ENCODE measurements at places on chromosomes 2 and 18.

GRCh38 chr2:170845343-170845742, 28.7 kb downstream of the GAD1 start:
- DNase-seq, result no peak

GRCh38 chr2:222837643-222838056, 23.2 kb upstream of the ACSL3 start:
- no peak for DNase-seq

DNA sequence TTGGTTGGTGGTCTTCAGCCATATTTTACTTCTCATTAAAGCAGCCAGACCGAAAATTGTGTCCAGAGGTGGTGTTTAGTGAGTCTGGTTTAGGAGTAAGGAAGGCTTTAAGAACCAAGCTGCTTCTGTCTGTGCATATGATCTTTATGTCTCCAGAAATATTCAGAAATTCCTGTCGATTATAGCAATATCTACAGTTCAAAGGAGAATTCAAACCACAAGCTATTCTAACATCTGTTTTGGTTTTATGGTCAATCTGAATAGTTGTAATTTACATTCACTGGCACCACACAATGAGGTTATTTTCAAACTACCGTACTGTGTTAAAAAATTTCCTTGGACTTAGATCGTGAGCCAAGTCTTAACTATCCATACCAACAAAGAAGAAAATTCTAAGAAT, 11.3 kb downstream of the UPP2 start:
- no peak for DNase-seq

DNA sequence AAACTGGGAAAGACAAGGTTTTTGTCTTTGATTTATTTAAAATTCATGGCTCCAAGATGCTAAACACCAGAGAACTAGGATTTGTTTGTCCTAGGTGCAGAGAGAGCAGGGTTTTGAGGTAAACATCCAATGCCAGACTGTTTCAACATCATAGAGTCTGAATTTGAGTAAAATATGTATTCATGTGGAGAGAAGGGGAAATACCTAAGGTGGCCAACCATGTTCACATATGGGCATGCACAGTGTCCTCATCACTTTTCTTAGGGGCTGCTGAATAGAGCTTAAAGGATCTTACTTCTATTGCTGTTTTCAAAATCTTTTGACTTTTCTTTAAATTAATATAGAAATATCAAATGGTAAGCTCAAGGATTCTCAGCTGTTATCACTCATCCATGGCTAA, 287.0 kb upstream of the CCDC68 start:
- no peak for DNase-seq

DNA sequence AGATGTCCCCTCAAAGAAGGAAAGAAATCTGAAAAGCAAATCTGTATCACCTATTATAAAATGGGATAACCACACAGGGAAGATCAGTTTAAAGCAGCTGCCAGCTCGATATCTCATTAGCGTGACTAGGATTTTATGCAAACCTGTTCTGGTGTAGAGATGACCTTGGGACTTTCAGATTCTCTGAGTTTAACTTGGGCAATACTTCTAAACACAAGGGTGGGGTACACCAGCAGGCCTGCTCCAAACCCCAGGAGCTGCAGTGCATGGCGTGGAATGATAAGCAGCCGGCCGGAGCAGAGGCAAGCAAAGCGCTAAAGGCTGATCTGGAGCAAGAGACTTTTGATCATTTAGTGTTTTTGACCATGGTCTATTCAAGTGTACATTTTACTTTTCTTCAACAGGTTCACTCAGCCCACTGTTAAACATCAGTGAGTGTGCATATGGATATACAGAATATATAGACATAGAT, 4.7 kb downstream of the SERTAD2 start:
- no peak for DNase-seq

- DNase-seq, result no peak
Observed at GRCh38 chr2:239166201-239166834, 234.5 kb downstream of the HDAC4 start.

DNA sequence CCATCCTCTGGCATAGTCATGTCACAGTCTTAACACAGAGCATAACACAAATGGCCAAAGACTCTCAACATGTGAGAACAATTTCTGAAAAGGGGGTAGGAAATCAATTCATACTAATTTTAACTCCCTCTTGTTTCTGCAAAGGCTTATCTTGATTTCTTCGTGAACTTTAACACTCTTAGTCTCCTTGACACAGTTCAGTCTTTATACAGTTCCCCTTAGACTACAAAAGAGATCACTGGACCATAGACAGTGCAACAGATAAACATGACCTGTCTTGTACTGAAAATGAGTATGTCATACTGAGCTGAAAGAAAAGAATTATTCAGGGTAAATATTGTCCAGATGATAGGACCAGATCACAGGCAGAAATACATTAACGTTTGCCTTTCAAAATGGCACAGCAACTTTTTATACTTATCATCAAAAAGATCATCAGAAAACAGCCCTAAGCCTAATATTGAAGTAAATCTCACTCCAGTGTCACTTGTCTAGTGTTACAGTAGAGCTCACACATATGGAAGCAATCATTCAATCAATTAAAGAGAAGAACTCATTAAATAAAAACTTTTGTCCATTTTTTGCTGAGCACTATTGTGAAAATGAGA, 56.4 kb upstream of the VRK2 start:
- DNase-seq, result no peak

DNA sequence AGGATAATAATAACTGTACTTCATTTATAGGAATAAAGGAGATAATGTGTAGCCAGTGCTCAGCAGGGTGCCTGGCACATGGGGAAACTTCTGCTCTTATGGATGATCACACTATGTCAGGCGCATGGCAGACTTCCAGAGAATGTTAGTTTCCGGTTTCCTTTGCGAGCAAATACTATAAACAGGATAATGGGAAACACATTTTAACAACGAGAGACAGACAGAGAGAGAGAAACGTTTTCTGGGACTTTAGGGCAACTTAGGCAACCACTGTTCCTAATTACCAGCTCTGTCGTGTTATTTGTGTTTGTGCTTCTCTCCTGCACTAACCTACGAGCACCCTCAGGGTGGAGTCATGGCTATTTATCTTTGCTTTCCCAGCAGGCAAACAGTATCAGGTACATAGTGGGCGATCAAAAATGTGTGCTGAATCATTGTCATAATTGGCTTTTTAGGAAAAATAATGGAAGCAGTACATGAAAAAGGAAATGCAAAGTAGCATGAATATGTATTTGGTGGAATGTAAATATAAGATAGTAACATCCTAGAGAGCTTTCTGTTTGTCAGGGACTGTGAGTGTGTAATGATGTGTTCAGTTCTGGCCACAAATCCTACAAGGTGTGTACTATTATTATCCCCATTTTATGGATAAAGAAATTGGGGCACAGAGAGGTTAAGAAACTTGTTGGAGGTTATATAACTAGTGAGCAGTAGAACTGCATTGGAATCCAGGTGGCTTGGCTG, 36.8 kb upstream of the IGFBP2 start:
- no peak for DNase-seq

DNA sequence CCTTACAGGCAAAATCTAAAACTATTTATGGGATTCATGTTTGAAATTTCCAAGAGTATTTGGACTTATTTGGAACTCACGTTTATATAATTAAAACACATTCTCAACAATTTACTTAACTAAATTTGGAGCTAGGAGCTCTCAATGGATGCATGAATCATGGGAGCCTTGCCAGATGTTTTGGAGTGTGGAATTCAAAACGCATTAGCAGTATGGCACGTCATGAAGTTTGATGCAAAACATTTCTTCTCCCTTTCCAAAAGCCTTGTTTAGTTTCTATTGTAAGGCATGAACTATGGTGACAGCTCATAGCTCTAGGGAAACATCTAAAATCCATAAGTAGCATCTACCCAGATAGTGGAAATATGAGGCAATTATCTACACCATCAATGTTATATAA, 701.6 kb downstream of the SATB2 start:
- no peak for DNase-seq

DNA sequence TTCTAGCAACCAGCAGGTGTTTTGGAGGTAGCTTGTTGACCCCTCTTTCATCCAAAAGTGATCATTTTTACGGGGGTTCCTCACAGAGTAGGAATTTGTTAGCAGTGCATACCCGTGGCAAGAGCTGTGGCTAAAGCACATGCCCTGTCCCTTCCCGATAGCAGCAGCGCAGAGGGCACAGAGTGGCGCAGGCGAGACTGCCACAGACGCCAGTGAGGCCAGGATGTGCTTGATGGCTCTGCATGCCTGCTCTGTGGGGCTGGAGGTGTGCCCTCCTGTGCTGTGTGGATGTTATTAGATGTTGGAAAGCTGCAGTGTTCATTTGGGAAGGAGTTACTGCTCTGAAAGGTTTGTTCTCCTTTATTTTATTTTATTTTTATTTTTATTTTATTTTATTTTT, 153.6 kb downstream of the FAM210A start:
- DNase-seq, result no peak

GRCh38 chr2:54470266-54470938, 14.3 kb downstream of the SPTBN1 start:
- DNase-seq, result no peak

DNA sequence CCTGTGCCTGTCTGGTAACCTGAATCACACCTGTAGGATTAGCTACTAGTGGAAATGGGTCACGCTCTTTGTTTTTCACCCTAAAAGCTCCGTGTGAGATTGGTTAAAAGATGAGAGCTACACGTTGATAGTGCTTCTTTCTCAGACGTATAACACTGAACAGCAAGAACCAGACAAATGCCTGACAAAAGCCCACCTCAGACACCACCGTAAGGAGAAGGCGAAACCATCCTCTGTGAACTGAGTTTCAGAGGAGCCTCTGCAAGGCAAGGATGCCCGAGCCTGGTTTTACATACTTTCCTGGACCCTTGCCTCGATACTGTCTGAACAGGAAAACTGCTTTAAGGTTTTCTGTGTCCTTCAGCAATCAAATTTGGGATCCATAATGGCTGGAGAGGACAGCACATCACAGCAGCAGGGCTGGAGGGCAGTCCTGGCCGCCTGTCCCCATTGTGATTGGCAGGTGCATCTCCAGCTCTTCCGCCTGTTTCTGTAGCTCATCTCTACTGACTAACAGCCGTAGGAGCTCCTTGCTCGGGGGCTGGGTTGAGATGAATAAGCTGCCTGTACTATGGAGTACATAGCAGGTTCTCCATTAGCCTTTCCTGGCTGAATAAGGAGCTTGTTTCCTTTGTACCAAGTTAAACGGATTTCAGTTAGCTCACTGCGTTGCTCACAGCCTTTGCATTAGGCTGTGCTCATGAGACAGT, 155.5 kb downstream of the MYT1L start:
- no peak for DNase-seq

- DNase-seq, result no peak
Observed at GRCh38 chr2:68330691-68331090, 10.9 kb upstream of the CNRIP1 start.

All from stimulated activated CD8-positive, alpha-beta memory T cell treated with anti-CD3 and anti-CD28 coated beads, Interleukin-4, amount 100 ng/mL, for 1 hour (primary cell).